Vagina (tissue), 2 donors: ENCODE measurements at places on chromosomes 5 and 9.

DNA sequence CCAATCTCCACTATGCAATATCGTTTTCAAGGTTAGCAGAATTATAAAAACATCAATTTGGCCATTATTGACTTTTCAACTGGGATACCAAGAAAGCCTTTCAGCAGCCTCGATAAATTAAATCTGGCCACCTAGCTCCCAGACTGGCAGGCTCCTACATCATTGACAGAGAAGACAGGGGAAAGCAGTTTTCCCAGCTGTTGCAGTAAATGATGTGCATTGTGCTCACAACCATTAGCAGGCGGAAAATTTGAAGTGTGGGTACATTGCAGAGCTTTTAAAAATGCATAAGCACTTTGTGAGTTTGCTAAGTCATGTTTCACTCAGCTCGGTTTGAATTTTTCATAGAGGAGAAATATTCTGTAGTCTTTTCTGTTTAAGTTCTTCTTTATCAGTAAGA is 297.9 kb downstream of the KCTD16 start:
- no peaks in the 10 kb centered on the region for H3K36me3 ChIP-seq
- H3K4me3 ChIP-seq = no peak overlapping the region
- H3K27me3 ChIP-seq = no peaks in the 10 kb centered on the region
- no peaks in the 10 kb centered on the region for H3K4me1 ChIP-seq

DNA sequence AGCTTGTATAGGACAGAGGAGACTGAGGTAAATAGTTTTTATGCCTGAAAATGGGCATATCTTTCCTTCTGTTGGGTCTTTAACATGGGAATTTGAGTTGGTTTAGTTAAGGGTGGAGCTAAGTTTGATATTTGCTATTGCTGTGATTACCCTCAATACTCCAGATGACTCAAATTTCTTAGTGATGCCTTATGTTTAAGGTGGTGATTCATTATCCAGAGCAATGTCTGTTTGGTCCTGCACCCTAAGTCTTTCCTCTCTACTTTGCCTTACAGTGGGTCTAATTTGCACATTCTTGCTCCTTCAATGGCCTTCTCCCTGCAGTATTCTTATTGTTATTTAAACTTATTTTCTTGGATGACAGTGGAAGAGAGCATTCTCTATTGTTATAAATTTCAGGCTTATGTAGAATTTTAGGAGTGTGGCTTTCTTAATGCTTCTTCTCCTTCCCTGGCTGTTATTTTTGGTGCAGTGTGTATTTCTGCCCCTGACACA is 312.9 kb upstream of the RPS23 start:
- H3K36me3 ChIP-seq = no peaks in the 10 kb centered on the region
- H3K4me3 ChIP-seq = no peak overlapping the region
- H3K4me1 ChIP-seq = no peaks in the 10 kb centered on the region
- DNase-seq = no peak

DNA sequence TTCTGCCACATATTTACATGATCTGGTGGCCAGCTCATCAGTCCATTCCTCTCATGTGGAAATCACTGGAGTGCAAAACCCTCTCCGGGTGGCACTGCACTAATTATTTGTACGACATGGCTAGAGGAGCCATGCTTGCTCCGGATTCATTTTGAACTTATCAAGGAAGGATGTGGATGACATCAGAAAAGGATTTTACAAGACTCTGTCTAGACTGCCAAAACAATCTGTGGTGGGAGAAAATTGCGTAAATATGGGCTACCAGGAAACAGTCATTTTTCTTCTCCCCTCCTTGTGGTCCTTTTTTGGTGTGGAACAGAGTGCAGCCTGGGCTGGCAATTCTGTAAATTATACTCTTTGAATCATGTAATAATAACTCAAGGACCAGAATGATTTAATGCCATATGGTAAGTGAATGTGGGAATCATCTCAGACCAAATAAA is 123.4 kb upstream of the IFNE start:
- H3K36me3 ChIP-seq = no peaks in the 10 kb centered on the region
- no peaks in the 10 kb centered on the region for H3K27me3 ChIP-seq
- H3K4me1 ChIP-seq = no peaks in the 10 kb centered on the region
- H3K4me3 ChIP-seq = no peak overlapping the region

GRCh38 chr5:56145106-56145505 is 88.0 kb downstream of the ANKRD55 start:
- DNase-seq = no peak
- no peaks in the 10 kb centered on the region for H3K4me1 ChIP-seq
- H3K27ac ChIP-seq = no peak overlapping the region
- no peak overlapping the region for H3K4me3 ChIP-seq

- no peak overlapping the region for H3K4me3 ChIP-seq
- DNase-seq = no peak
- H3K27ac ChIP-seq = no peak overlapping the region
- no peaks in the 10 kb centered on the region for H3K4me1 ChIP-seq
- H3K36me3 ChIP-seq = no peaks in the 10 kb centered on the region
- H3K27me3 ChIP-seq = no peaks in the 10 kb centered on the region
These were observed 215.8 kb downstream of the EPB41L4A start for GRCh38 chr5:112203229-112203628.

DNA sequence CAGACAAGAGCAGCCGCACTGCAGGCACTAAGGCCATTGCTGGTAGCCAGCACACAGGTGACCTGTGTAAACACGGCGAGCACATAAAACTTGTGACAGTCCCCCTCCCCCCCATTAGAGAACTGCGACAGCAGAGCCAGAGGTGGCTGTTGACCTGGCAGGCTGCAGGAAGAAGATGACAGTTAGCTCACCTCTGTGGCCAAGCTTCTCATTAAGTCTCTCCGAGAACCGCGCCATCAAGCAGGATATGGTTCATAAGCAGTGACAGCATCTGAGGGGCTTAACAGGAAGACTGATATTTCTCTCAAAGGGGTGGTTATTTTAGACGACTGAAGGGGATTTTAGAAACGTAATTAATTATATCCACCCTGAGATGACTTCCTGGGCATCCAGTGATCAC is 5.2 kb downstream of the SURF4 start:
- H3K36me3 ChIP-seq = peaks cover 16% of the 10 kb centered on the region
- H3K4me3 ChIP-seq = no peak overlapping the region
- peaks cover 83% of the 10 kb centered on the region for H3K4me1 ChIP-seq
